Omental fat pad (tissue), 4 donors: ENCODE measurements at places on chromosomes 5 and 9.

DNA sequence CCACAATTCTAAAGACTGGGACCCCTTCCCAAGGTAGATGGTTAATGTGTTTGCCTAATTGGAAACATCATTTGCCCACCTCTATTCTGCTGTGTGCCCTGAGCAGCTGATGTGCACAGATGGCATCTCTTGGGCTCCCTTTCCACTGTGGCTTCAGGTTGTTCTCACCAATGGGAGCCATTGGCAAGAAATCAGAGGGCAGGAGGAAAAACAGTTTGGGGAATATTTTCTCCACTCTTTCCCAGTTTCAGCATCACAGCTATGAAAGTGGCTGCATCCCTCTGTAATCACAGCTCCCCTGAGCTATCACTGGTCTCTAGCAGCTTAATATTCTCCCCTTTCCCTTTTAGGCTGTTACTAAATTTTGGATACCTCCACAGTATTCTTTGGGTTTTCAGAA, 911.6 kb upstream of the SEMA6A start:
- DNase-seq = no peak

DNA sequence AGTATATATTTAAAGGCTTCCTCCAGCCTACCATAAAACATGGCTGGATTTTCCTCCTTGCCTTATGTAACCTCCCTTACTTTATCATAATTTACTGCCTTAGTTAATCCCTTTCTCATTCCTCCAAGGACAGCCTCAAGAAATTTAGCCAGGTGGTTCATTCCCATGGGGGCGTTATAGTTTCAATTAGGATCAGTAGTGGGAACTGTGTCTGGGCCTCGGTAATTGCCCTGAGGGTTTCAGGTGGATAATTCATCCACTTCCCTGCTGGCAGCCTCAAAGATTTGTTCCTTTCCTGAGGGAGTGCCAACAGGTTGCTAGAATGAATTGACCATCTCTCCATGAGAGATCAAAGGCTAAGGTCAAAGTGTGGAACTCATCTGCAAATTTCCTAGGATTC, 4.3 kb upstream of the GM2A start:
- DNase-seq = no peak

DNA sequence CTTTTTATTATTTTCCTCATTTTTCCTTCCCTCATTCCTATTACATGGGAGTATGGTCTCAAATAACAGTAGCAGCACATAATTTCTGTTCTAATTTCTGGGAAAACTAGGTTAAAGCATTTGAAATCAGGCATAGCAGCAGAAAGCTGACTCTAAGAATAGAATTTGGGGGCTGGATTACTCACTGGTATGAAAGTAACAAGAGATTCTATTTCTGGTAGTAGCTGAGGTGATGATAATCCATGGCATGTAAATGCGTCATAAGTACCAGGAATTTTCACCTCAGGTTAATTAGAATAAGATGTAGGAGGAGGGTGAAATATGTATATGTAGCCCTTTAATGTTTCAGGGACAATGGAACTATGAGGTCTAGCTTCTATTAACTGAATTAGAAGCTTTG, 662.0 kb downstream of the PTPRD start:
- no peak for DNase-seq

DNA sequence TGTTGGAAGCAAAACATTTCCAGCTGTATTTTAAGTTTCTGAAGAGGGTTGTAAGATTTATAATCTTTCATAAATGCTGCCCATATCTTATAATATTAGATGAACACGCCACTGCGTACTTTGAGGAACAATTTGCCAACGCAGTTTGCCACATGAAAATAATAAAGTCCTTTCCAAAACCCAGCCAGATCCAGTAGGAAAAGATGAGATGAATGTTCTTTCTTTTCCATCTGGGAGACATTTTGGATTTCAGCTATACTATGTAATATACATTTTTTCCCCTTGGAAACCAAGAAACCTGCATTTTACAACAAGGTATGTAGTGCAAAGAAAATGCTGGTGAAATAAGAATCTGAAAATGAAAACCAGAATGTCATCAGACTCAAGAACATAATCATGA, 125.4 kb downstream of the NFIB start:
- no peak for DNase-seq

DNA sequence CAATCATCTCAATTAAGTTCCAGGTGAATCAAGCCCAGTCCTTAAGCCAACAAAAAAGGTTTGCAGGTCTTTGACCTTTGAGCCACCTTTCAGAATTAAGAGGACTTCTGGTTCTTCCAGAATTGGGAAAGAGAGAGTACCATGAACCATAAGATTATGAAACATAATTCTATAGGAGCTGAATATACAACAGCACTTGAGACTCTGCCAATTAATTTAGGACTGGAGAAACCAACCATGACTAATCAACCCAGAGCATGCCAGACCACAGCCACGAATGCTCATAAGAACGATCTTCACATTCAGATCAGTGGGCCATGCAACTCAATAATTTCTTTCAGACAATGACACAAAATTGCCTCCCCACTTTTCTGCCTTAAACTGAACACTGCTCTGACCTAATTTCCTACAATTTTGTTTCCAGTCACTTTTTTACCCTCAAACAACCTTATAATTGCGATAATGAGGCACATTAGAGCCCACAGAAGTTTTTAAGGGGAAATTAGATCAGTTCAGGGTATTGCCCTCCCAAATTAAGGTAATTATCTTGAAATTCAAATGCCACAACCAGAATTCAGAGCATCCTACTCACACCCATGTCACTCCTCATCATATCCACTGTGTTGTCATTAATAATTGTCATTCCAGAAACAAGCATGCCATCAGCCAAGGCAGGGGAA, 213.4 kb downstream of the ATPSCKMT start:
- DNase-seq = no peak

DNA sequence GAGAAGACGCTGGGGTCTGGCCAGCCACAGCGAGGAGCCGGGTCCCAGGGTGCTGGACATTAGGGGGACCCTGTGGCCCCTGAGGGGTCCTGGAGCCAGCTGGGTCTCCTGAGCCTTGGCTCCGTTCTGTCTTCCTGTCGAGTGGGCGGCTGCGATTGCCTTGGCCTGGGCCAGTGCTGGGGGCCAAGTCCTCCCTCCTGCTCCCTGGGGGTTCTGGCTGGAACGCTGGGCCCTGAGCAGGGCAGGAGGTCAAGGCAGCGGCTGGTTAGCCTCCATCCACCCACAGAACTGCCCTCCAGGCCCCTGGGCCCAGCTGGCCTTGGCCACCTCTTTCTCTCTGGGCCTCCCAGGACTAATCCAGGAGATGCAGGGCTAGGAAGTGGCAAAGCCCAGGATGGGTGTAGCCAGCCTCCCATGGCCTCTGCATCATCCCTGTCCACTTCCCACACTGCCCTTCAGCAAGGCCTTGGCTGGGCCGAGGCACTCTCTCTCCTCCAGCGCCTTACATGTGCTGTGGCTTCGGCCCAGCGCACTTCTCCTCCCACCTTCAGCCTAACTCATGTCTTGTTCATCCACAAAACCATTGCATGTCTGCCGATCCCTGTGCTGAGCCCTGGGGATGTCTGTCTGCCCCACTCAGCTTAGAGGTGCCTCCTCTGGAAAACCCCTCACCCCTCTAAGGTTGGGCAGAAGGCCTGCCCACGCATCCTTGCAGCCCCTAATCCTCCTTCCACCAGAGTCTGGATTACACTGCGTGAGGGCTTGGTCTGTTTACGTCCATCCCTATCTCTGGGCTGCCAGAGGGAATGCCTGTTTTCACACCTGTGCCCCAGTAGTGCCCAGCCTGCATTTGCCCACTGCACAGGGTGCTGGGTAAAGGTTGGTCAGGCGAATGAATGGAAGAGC, 5.0 kb downstream of the LAMC3 start:
- DNase-seq = no peak

GRCh38 chr5:23494558-23494957, 12.9 kb upstream of the PRDM9 start:
- no peak for DNase-seq

- no peak for DNase-seq
Measured at GRCh38 chr5:54821445-54822323, 163.7 kb downstream of the ESM1 start.

- peak; percentile 56 for DNase-seq
Measured at GRCh38 chr5:151651997-151652645, 34.6 kb downstream of the SPARC start.

DNA sequence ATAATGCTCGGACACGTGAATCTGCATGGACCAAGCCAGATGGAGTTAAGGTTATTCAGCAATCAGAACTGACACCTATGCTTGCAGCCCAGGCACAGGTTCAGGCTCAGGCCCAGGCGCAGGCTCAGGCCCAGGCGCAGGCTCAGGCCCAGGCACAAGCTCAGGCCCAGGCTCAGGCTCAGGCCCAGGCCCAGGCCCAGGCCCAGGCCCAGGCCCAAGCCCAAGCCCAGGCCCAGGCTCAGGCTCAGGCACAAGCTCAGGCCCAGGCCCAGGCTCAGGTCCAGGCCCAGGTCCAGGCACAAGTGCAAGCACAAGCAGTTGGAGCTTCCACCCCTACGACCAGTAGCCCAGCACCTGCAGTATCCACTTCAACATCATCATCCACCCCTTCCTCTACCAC, 11.8 kb downstream of the TCERG1 start:
- DNase-seq = no peak

GRCh38 chr9:113738893-113739604, 137.1 kb upstream of the ZNF618 start:
- DNase-seq = no peak

- DNase-seq = no peak
Measured at GRCh38 chr5:66757834-66758371, 161.7 kb downstream of the MAST4 start.

DNA sequence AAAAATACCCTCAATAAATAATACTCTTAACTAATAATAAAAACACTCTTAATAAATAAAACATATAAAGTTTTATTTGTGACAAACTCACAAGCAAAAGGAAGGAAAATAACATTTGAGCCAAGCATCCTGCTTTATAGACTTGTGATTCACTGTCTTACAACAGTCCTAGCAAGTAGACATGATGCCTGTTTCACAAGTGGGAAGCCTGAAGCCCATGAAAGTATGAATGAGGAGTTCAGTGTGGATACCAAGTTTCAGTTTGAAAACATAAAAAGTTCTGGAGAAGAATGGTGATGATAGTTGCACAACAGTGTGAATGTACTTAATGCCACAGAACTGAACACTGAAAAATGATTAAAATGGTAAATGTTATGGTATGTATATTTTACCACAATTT, 10.9 kb downstream of the HABP4 start:
- no peak for DNase-seq

- DNase-seq = no peak
Measured at GRCh38 chr5:96922499-96923244, 13.2 kb upstream of the LNPEP start.

DNA sequence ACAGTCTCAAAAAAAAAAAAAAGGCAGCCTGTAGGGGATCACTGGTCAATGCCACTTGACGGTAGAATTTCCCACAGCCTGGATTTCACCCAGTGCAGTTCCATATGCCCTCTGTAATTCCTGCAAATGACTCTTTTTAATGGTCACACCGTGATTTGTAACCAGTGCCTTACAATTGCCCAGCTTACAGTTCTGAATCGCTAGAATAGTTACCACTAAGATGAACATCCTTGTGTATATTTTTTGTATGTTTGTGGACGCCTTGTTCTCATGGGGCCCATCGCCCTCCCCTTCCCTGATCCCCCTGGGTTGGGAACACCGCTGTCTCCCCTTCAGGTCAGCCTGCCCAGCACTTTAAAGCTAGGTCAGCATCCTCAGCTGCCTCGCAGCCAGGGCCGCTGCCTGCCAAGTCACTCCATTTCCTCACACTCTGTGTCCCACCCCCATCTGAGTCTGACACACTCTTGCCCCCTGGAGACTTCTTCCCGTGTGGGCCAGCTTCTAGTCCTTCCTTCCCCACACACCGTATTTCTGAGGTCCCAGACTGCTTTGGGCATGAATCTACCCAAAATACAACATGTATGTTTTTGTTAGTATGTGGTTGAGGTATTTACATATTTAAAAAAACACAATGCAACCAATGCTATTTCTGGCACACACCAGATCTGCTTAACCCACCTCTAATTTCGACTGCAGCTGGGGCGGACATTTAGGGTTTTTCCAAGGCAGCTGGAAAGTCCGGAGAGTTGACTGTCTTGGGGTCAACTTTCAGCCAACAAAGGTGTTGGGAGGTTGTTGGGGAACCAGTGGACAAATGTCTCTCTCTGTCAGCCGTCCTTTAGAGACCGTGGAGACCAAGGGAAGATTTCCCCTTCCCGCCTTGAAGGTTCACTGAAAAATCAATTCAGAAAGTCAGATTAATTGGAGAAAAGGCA, 120.5 kb upstream of the NEK6 start:
- DNase-seq = no peak

DNA sequence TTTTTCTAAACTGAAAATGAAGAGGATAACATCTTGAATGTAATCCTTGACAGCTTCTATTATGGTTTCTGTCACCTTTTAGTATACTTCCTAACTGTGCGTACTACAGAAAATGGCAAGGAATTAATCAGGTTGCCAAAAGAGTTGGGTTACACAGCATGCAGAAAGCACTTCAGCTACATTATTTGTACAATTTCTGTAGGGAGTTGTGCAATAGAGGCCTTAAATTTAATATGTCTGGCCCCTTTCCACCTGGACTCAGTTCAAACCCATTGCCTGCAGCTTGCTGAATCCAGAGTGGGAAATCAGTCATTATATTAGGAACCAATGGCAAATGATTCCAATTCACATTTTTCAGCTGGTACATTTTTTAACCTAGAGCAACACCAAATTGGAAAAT, 549.7 kb downstream of the CSNK1G3 start:
- no peak for DNase-seq

DNA sequence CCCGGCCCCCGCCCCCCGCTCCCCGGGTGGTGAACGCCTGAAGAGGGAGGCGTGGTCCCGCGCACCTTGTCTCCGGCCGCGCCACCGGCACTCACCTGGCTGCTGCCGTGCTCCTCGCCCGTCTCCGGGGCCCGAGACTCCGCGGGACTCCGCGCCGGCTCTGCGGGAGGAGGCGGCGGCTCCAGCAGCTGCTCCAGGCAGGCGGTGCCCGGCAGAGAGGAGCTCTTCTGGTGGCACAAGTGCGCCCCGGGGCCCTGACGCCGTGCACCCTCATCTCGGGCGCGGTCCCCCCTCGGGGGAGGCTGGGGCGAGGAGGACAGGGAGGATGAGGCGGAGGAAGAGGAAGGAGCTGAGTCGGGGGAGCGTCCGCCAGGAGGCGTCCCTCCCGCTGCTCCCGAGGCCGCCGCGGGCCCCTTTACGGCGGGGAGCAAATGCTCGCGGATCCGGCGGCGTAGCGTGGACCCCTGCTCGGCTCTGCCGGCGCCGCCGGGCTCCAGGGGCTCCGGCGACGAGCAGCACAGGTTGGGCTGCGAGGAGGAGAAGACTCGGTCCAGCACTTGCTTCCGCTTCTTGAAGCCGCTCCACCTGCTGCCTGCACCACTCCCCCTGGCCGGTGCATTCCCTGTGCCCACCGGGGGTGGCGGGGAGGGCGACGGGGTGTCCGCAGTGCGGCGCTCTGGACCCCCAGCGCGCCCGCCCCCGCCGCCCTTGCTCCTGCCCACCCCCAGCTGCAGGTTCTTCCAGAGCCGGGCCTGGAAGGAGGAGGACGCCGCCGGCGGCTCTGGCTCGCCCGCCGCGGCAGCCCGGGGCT, 928 bp downstream of the MCTP1 start:
- DNase-seq = no peak
